ENCODE measurements at places on chromosomes 6 and 20.

DNA sequence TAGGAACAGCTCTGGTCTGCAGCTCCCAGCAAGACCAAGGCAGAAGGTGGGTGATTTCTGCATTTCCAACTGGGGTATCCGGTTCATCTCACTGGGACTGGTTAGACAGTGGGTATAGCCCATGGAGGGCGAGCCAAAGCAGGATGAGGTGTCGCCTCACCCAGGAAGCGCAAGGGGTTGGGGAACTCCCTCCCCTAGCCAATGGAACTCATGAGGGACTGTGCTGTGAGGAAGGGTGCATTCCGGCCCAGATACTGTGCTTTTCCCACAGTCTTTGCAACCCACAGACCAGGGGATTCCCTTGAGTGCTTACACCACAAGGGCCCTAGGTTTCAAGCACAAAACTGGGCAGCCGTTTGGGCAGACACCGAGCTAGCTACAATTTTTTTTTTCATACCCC lies 21.8 kb downstream of the HDDC2 start:
- DNase-seq, result no peak

- peak; percentile 81 for DNase-seq
These were observed 8.6 kb upstream of the TRIB3 start for GRCh38 chr20:371755-372542.

- peak; percentile 17 for DNase-seq
These were observed 254.9 kb downstream of the PLCB1 start for GRCh38 chr20:8386991-8387390.

DNA sequence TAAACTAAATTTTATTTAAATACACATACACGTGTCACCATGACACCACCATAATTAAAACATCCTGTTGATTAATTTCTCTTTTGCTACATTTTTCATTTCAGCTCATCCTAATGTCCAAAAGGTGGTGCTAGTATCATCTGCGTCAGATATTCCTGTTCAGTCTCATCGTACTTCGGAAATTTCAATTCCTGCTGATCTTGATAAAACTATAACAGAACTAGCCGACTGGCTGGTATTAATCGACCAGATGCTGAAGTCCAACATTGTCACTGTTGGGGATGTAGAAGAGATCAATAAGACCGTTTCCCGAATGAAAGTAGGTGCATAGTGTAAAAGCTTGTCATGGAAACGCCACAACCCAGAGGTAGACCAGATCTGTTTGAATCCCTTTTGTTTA lies 263.4 kb downstream of the UTRN start:
- DNase-seq, result no peak

- DNase-seq, result no peak
These were observed 98.7 kb downstream of the PLEKHG1 start for GRCh38 chr6:150698391-150698790.

GRCh38 chr6:54897462-54898189 lies 51.1 kb downstream of the FAM83B start:
- peak; percentile 28 for DNase-seq

GRCh38 chr6:88374553-88374952 lies 208.4 kb upstream of the CNR1 start:
- DNase-seq, result no peak

- DNase-seq, result no peak
These were observed 9.9 kb downstream of the GSTA4 start for GRCh38 chr6:52985228-52985627.

DNA sequence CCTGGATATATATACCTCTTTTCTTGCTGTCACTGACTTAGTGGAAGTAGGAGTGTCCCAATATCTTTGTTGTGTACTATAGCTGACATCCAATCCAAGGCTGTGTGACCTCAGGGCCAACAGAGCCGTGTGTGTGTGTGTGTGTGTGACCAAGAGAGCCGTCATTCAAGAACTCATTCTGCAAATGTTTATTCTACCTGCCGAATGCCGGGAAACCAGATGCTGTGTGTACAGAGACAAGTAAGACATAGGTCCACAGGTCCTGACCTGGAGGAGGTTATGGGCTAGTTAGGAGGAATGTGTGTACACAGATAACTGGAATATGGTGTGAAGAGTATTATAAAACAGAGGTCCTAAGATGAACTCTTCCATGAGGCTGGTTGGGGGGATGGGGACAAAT lies 190.0 kb downstream of the DHX35 start:
- DNase-seq, result no peak

DNA sequence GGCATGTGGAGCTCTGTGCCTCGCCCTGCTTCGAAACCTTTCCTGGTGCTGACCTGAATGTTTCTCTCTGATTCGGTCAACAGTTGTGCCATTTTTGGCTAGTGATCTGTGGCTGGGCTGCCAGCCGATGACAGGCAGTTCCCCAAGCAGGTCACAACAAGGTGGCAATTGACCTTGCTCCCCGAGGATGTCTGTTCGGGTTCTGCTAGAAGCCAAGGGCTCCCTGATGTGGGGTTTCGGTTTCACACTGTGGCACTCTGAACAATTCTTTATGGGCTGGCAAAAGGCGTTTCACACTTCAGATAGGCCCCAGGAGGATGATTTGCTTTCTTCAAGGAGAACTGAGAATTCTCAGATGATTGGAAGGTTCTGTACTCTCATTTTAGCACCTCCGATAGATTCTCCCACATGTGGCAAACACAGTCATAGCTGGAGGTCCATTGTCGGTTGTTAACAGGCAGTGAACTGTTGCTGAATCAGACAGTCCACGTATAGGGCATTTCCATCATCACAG lies 135.6 kb downstream of the SLC24A3 start:
- DNase-seq, result no peak

Data from lung (tissue), 17 donors.